ENCODE measurements at places on chromosomes 13 and 19.

- DNase-seq, result no peak
These were observed 354.8 kb downstream of the SUCLA2 start for GRCh38 chr13:47646298-47646697.

DNA sequence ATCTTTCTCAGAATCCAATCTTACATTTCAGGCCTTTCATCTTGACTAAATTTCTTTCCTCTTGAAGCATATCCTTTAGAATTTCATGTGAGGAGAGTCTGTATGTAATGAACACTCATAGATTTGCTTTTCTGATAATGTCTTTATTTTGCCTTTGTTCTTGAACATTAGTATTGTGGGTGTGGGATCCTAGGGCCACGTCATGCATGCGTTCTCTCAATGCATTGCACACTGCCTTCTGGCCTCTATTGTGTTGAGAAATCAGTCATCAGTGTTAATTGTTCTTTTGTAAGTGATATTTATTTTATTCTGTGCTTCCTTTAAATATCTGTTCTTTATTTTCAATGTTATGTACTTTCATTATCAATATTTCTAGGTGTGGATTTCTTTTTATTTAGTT lies 364.9 kb downstream of the OXGR1 start:
- no peak for DNase-seq

GRCh38 chr19:47179653-47180310 lies 49.1 kb downstream of the SAE1 start:
- no peak for DNase-seq

DNA sequence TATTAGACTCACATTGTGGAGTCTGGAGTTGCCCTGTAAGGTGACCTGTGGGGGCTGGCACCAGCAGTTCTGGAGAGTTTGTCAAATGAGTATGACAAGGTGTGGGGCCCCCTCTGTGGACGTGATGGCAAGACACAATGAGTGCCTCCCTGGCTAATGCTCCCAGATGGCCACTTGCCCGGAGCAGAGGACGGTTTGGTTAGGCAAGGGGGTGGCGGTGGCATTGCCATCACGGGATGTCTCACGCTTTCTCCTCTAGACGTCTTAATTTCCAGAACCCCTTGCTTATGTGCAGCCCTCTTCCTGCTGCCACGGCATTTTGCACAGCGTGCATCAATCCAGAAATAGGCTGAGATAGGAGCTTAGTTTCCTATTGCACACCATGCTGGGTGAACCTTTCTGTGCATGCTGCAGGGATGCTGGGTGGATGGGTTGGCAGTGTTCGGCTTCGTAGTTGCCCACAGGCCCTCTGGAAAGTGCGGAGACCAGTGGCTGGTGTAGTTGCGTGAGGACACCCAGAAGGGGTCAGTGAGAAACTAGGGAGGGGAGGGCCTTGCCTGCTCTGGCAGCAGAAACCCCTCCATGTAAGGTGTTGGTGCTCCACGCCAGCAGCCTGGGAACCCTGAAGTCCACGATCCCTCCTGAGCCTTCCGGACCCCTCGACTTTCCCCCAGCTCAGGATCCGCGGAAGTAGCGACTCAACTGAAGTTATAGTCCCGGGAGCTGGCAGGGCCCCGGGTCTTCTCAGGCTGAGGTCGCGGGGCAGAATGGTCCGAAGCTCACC lies 18.1 kb upstream of the LRP3 start:
- DNase-seq, result no peak

DNA sequence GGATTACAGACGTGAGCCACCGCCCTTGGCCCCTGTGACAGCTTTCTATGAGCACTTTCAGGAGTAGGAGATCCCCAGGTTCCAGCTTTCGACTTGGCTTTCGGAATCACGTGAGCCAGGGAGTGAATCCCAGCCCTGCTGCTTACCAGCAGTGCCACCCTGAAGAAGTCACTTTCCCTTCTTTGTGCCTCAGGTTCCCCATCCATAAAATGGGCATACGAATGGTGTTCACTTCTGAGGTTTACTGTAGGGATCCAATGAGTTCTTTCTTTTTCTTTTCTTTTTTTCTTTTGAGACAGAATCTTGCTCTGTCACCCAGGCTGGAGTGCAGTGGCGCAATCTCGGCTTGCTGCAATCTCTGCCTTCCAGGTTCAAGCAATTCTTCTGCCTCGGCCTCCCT lies 4.3 kb upstream of the HOMER3 start:
- DNase-seq, result no peak

- DNase-seq, result no peak
These were observed at the start of gene RLN3 for GRCh38 chr19:14027856-14028450. TSS of gene RLN3 (plus strand) at chr19:14028148. CDS start at chr19:14028205, 57 bp downstream.

- peak; percentile 48 for DNase-seq
These were observed at the start of gene TMEM255B for GRCh38 chr13:113758651-113759524. TSS of gene TMEM255B (plus strand) at chr13:113759226. CDS start at chr13:113759270, 44 bp downstream.

DNA sequence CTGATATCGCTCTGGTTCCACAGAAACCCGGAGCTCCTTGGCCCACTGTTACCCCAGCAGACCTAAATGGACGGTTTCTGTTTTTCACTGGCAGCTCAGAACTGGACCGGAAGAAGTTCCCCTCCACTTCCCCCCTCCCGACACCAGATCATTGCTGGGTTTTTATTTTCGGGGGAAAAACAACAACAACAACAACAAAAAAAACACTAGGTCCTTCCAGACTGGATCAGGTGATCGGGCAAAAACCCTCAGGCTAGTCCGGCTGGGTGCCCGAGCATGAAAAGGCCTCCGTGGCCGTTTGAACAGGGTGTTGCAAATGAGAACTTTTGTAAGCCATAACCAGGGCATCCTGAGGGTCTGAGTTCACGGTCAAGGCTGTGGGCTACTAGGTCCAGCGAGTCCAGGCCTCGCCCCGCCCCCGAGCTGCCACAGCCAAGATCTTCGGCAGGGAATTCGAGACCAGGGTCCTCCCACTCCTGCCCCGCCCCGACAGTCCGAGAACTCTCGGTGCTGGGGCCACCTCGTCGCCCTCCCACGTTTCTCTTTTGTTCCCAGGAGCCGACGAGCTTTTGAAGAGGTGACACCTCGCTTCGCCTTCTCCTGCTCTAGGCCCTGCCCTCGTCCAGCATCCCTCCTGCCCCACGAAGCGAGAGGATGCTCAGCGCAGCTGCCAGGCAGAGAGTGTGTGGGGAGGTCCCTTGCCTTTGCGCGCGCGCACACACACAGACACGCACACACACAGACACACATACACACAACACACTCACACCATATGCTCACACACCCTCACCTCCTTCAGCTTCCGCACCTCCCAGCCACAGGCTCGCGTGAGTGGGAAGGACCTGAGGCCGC lies 8.8 kb downstream of the ZIC2 start:
- DNase-seq, result no peak

GRCh38 chr13:97499181-97499580 lies 65.2 kb downstream of the RAP2A start:
- DNase-seq, result no peak

GRCh38 chr13:36897054-36897616 lies 22.9 kb downstream of the SMAD9 start:
- DNase-seq, result no peak

GRCh38 chr19:40392894-40393517 lies 3.0 kb upstream of the HIPK4 start:
- no peak for DNase-seq

DNA sequence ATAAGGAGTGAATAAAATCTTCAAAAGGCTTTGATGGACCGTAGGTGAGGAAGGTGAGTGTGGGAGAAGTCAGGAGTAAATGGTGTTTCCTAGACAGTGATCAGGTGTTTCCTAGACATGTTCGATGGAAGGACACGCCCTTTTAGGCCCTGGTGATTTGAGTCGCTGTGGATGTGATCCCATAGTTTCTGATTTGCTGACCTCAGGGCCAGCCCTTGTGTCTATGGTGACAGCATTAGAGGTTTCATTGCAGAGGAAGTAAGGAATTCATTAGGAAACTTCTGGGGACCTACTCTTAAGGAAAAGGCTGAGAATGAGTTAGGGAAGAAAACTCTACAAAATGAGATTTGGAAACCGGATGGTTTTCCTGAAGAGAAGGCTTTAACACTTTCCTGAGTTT lies 31.5 kb upstream of the RNF113B start:
- DNase-seq, result no peak

DNA sequence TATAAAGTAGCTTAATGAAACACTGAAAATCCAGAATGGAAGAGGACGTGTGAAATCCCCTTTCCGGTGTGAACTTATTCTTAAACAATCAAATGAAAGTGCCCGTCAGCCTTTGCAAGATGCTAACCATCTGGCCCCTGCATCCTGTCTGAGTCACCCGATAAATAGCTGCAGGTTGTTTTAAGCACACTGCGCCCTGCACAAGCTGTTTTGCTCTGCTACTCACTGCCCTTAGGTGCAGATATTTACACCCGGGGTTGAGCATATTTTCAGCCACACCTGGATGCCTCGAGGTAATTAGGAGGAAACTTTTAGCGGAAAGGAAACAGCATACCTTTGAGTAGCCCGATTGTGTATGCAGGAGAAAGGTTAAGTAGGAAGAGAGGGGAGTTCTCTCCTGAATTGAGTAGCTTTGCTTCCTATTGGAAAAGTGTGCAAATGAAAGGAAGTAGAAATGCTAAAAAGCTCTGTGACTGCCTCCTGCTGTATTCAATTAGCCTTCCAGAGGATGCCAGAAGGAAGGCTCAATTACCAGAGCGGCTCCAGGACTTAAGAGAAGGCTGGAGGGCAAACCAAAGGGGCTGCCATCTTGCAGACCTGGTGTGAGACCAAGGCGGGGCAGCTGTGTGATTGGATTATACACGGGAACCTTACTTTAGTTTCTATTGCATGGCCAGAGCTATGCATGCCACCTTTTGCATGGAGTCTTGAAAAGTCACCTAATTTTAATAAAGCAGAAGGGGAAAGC lies 42.5 kb downstream of the IRS2 start:
- DNase-seq, result peak; percentile 3

GRCh38 chr13:100333141-100333540 lies 244.2 kb downstream of the PCCA start:
- DNase-seq, result no peak

DNA sequence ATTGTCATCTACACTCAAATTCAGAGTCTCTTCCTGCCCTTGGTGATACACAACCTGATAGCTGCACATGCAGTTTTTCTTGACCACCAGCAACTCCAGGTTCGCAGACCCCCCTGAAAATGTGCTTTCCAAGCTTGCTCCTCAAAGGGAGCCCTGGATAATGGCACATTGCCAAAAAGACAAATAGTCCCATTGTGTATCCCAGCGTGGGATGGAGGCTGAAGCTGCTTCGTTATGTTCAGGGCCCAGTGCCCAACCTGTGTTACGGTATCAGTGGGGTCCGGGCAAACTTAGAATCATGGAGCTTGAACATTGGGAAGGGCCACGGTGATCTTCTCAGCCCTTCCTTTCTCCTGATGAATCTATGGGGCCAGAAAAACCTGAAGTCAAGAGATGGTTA lies 173.0 kb downstream of the TEX29 start:
- DNase-seq, result no peak

GRCh38 chr13:98992355-98992754 lies 14.5 kb upstream of the DOCK9 start:
- DNase-seq, result peak; percentile 23

DNA sequence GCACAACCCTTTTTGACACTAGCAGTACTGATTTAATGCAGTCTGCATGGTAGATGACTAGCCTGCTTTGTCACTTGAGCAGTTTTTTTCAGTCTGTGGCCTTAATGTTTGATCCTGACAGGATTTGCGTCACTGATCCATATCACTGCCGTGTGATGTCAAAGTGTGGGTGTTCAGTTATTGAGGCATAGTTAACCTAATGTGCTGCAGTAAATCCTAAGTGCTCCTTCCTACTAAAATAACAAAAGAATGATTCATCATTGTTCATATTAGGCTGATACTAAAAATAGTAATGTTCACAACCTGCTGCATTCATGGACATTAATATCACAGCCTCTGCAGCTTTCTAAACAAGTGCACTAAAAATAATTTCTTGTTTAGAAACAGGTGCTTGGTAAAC lies 121.9 kb upstream of the MLNR start:
- no peak for DNase-seq

DNA sequence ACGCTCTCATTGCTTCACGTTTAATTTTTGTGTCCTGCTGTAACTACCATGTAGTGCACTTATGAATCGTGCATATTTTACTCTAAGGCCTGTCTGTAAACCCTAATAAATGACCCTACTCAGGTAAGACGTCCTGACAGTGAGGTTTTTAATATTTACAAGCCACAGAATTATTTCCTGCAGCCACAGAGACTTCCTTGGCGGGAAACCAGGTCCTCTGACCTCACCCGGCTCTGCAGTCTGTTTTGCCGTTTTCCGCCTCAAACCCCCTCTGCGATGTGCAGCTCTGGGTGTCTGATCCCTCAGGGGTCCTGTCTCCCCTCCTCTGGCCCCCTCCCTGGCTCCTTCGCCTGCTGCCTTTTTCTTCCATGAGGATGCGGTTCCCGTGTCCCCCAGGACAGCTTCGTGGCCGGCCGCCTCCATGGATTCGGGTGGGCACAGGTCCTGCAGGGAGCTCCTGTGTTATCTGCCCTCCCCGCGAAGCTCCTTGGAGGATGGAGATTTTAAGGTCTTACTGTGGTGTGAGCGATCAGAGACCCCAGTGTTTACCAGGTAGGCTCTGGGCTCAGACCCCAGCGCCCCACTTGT lies 66.3 kb downstream of the MCF2L start:
- no peak for DNase-seq

- DNase-seq, result no peak
These were observed 18.7 kb downstream of the CAPS start for GRCh38 chr19:5932609-5933262.

DNA sequence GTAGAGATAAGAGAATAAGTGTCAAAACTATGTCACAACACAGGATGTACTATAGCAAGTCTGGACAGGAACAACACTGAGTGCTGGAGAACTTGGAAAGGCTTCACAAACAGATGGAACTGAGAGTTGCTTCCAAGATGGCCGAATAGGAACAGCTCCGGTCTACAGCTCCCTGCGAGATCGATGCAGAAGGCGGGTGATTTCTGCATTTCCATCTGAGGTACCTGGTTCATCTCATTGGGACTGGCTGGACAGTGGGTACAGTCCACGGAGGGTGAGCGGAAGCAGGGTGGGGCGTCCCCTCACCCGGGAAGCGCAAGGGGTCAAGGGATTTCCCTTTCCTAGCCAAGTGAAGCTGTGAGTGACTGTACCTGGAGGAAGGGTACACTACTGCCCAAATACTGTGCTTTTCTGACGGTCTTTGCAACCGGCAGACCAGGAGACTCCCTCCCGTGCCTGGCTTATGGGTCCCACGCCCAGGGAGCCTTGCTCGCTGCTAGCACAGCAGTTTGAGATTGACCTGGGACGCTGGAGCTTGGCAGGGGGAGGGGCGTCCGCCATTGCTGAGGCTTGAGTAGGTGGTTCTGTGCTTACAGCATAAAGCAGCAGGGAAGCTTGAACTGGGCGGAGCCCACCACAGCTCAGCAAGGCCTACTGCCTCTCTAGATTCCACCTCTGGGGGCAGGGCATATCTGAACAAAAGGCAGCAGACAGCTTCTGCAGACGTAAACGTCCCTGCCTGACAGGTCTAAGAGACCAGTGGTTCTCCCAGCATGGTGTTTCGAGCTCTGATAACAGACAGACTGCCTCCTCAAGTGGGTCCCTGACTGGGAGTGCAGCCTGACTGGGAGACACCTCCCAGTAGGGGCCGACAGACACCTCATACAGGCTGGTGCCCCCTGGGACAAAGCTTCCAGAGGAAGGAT lies 46.0 kb downstream of the USP12 start:
- DNase-seq, result no peak
